HAP-1 (cell line): ENCODE measurements at places on chromosomes 12 and 14.

DNA sequence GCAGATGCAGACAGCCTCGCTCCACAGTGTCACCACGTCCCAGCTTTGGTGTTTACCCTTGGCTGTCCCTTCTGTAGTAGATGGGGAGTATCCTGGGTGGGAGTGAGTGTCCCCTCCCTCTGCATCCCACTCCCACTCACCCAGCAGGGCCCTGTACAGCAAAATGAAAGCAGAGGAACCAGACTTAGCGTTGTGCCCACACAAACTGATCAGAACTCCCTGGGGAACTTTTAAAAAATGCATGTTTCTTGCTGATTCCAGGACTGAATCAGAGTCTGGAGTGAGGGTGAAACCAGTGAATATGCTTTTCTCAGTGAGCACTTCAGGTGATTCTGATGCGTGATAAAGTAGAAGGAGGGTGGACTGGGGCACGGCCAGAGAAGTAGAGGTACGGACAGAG is 2.9 kb downstream of the ACVRL1 start:
- DNase-seq: no peak

DNA sequence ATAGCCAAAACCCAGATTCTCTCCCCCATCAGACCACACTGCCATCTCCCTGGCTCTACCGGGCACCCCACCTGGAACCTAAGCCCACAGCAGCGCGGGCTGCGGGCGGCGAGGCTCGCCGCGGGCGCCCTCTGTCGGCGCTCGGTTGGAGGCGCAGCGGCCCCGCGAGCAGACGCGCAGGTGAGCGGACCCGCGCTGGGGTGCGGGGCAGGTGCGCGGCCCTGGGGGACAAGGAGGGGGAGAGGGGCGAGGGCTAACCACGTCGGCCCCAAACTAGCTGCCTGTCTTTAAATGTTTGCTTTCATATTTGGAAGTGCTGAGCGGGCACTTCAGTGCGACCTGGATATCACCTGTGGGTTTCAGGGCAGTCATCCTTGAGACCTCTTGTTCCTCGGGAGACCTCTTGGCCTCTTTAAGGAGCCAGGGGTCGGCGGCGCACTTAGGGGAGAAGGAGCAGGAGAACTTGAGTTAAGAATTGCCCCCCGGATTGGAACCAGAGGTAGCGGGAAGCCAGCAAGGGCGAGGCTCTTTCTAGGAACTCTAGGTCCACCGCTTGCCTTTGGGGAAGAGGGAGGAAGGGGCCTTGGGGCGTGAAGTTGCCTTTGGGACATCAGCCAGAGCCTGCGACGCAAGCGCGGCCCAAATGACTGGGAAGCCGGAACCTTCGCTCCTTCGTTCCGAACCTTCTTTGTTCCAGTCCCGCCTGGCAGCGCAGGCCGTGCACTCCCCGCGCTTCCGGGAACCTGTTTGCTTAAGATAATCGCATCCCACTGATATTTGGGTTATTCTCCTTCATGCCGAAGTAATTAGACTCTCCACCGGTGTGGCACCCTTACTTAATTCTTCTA is 78.7 kb downstream of the NEDD1 start:
- peak; percentile 29 for DNase-seq

- DNase-seq: no peak
These were observed 42.9 kb upstream of the AP4S1 start for GRCh38 chr14:30982533-30982932.

DNA sequence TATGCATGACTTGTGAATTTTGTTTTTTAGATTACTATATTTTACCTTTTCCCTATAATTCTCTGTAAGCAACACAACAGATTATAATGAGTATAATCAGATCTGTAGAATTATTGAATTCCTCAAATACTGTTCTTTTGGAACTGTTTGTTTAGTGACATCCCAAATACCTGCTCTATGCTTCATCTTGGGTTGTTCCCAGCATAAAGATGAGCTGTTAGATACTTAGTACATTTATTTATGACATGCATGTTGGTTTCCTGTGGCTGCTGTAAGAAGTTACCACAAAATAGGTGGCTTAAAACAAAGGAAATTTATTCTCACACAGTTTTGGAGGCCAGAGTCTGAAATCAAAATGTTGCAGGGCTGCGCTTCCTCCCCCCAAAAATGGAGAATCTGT is 78.4 kb downstream of the PTPRR start:
- DNase-seq: no peak

- no peak for DNase-seq
These were observed 23.0 kb downstream of the MNAT1 start for GRCh38 chr14:60757567-60758002.

DNA sequence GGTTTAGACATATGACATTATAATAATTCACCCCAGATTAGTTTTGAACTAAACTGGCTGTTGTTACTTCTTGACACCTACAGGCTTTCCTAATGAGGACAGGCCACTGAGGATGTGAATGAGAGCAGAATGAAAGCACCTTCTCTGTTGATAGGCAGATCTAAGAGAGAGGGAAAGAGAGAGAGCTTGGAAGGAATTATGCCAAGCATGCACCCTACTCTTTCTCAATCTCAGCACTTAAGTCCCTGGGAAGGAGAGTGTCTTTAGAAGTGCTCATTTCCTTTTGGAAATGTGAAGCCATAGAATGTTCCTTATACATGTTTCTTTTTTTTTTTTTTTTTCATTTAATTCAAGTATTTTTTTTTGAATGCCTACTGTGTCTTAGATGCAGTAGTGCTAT is 49.0 kb downstream of the TBC1D15 start:
- DNase-seq: no peak

GRCh38 chr12:73612551-73612950 is 925.1 kb upstream of the ATXN7L3B start:
- DNase-seq: no peak

- DNase-seq: no peak
These were observed 89.7 kb upstream of the CCDC198 start for GRCh38 chr14:57583396-57583795.

DNA sequence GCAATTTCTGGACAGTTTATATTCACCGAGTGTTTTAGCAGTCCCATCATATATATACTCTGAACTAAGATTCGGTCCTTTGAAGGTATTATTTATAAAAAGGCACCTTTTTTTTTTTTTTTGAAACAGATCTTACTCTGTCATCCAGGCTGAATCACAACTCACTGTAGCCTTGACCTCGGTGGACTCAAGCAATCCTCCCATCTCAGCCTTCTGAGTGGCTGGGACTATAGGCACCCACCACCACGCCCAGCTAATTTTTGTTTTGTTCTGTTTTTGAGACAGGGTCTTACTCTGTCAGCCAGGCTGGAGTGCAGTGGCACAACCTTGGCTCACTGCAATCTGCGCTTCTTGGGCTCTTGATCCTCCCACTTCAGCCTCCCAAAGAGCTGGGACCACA is 52.1 kb downstream of the BTBD7 start:
- no peak for DNase-seq

DNA sequence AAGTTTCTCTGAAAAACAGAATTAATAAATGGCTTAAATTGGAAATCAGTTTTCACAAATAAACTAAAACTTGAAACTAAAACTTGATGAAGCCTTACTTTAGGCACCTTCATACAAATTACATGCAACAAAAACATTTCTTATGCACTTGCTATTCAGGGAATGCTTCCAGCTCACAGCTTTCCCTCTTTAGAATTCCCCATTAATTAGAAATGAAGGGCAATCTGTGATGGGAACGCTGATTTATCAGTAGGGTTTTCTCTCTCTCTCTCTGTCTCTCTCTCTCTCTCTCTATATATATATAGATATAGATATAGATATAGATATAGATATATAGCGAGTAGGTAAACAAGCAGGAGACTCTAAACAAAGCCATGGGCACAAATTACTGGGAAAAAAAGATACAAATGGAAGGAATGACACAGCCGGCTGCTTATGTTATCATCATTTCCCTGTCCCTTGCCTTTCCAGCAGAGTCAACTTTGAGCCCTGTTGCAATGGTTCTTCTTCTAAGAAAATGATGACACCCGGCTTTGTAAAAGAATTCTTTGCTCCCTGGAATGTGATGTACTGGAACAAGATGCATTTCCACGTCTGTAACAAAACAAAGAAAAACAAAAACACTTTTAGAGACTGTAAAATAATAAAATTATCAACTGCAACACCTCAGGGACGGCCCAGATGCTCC is 1121.6 kb upstream of the TMEM132C start:
- DNase-seq: no peak

DNA sequence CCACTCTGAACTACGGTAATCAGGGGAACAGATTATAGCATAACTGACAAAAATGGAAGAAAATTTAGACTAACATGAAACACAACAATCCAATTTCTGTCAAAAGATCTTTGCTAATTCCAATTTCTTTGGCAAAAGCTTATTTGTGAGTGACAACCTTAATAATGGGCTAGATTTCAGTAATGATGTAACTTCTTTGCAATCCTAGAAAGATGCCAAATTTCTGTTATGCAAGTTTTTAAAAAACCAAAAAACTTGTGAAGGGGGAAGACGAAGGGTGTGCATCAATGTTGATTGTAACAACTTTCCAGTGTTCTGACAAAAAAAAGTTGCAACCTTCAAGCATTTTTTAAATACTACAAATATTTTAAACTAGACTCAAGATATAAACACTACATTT is 59.9 kb downstream of the DICER1 start:
- no peak for DNase-seq

GRCh38 chr14:54147282-54147681 is 190.7 kb upstream of the BMP4 start:
- DNase-seq: no peak

- no peak for DNase-seq
These were observed 501.2 kb downstream of the GALC start for GRCh38 chr14:87491816-87492215.

- DNase-seq: no peak
These were observed 337.7 kb downstream of the C12orf75 start for GRCh38 chr12:105667973-105668743.
